Hypothalamus (tissue), 51 donors: ENCODE measurements at places on chromosomes 4 and X.

GRCh38 chr4:13766761-13767540 lies 139.4 kb upstream of the BOD1L1 start:
- DNase-seq: no peak

GRCh38 chr4:28378109-28378830 lies 1517.6 kb downstream of the STIM2 start:
- no peak for DNase-seq

- DNase-seq: no peak
These were observed 316.1 kb upstream of the EMCN start for GRCh38 chr4:100833906-100834305.

- DNase-seq: no peak
These were observed 169.1 kb downstream of the UNC5C start for GRCh38 chr4:95379633-95380032.

GRCh38 chr4:153950100-153950979 lies 161.5 kb upstream of the SFRP2 start:
- no peak for DNase-seq
